ENCODE measurements at places on chromosomes 2 and 18.

- DNase-seq = no peak
These were observed 105.6 kb upstream of the CCDC150 start for GRCh38 chr2:196533772-196534397.

GRCh38 chr18:50127516-50128210, 67.3 kb downstream of the MYO5B start:
- DNase-seq = no peak

GRCh38 chr18:26526128-26526965, 22.0 kb downstream of the KCTD1 start:
- DNase-seq = no peak

- DNase-seq = no peak
These were observed 2.1 kb downstream of the DNAH7 start for GRCh38 chr2:196066291-196067087.

GRCh38 chr2:130776550-130776949, 21.2 kb downstream of the AMER3 start:
- no peak for DNase-seq

- DNase-seq = no peak
These were observed 261.0 kb upstream of the SIX3 start for GRCh38 chr2:44680424-44680971.

DNA sequence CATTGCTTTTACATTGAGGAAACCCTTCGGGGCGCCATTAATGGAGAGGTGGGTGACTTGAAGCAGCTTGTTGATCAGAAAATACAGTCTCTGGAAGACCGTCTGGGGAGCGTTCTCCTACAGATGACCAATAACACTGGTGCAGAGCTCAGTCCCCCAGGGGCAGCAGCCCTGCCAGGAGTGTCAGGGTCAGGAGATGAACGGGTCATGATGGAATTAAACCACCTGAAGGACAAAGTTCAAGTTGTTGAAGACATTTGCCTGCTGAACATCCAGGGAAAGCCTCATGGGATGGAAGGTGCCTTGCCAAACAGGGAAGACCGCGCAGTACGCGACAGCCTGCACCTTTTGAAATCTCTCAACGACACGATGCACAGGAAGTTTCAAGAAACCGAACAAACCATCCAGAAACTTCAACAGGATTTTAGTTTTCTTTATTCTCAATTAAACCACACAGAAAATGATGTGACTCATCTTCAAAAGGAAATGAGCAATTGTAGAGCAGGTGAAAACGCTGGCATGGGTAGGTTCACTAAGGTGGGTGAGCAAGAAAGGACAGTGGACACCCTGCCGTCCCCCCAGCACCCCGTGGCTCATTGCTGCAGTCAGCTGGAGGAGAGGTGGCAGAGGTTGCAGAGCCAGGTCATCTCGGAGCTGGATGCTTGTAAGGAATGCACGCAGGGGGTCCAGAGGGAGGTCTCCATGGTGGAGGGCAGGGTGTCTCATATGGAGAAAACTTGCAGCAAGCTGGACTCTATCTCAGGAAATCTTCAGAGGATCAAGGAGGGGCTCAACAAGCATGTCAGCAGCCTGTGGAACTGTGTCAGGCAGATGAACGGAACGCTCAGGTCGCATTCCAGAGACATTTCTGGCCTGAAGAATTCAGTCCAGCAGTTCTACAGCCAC, 45.0 kb downstream of the EMILIN2 start:
- no peak for DNase-seq

- DNase-seq = no peak
These were observed 1.9 kb downstream of the MAB21L4 start for GRCh38 chr2:240894006-240894405.

DNA sequence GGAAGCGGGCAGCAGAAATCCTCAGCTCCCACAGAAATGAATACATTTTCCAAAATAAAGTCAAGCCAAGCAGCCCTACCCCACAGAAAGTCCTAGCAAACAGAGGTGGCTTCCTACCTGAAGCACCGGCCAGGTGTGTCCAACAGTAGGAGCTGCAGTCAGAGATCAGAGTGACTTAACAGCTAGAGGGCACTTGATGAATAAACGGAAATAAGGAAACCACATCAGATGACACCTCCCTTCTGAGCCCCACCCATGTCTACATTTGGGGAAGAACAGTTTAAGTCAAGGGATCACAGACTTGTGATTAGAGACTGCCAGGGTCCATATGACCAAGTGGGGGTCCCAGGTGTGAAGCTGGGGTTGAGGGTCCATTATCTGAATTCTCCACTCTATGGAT, at the start of gene CXCR1:
TSS of gene CXCR1 (minus strand) at position 172 of the 400 bp plus-strand sequence. CDS start 1,751 bp downstream, outside the sequence.
- DNase-seq = no peak

GRCh38 chr2:158618891-158619490, 162.2 kb downstream of the PKP4 start:
- no peak for DNase-seq

DNA sequence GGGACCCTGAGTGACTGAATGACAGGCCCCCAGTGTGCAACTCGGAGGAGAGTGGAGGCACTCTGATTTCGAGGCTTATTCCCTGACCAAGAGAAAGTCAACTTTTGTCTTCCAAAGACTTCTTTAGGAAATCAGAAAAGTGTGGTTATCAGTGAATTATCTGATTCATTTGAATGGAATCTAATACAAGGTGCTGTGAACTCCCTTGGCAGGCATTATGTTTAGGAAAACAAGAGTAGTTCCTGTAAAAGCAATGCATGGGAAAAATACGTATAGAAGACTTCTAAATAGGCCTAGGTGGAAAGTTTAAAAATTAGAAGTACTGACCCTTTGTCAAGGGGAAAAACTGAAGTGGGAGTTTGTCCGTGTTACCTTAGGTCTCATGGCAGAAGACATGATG, 269.4 kb downstream of the GBX2 start:
- no peak for DNase-seq

All from stimulated activated CD4-positive, alpha-beta T cell treated with anti-CD3 and anti-CD28 coated beads, Interleukin-1b, Interleukin-23, amount 100 ng/mL, for 24 hours (primary cell).